ENCODE measurements at places on chromosomes 5 and 9.
A peak's percentile ranks its signal among the peaks of the same experiment; 100 is the strongest.

GRCh38 chr5:90983148-90983547, 400.0 kb downstream of the ARRDC3 start:
- no peak for DNase-seq

- no peak for DNase-seq
Measured at GRCh38 chr5:52999344-52999949, 10.3 kb downstream of the ITGA2 start.

- DNase-seq = no peak
Measured at GRCh38 chr9:111041902-111042301, 3.6 kb upstream of the LPAR1 start.

DNA sequence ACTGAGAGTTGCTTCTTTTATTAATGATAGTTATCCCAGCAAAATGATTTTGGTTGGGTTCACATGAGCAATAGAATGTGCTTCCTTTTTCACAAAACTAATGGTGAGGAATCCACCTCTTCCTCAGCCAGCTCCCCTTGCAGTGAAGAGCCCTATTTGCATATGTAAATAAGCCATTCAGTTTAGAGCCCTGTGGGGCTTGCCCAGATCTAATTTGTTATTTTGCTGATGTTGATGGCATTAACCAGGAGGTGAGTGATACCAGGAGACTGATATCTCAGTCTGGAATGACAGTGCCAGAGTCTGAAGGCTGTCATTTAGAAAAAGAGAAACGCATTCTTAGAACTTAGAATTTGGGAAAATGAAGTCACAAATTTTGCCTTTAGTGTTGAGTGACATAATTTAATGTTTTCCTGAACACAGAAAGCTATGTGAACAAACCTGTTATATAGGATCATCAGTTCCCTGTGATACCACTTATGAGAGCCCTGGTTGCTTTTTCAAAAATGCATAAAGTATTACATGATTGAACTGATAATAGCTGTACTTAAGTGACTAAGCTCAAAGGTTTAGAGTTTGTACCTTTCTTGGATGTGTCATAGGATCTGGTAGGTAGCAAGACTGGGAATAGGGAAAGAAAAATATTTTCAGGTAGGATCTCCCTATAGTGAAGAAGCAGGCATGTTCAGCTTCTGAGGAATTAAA, 271.6 kb downstream of the MAST4 start:
- DNase-seq = peak; percentile 34

DNA sequence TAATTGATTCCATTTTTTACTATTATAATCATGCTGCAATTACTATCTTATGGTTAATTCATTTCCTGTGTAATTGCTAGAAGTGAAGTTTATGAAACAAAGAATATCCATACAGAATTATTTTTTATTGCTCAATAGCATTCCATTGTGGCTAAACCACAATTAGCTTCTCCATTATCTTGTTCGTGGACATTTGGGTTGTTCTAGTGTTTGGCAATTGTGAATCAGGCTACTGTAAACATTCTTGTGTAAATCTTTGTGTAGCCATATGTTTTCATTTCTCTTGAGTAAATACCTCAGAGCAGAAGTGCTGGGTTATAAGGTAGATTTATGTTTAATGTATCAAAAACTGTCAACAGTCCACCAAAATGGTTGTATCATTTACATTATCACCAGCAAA, 341.1 kb downstream of the MAT2B start:
- DNase-seq = no peak

GRCh38 chr9:92607773-92608172, 62.2 kb downstream of the IPPK start:
- no peak for DNase-seq

DNA sequence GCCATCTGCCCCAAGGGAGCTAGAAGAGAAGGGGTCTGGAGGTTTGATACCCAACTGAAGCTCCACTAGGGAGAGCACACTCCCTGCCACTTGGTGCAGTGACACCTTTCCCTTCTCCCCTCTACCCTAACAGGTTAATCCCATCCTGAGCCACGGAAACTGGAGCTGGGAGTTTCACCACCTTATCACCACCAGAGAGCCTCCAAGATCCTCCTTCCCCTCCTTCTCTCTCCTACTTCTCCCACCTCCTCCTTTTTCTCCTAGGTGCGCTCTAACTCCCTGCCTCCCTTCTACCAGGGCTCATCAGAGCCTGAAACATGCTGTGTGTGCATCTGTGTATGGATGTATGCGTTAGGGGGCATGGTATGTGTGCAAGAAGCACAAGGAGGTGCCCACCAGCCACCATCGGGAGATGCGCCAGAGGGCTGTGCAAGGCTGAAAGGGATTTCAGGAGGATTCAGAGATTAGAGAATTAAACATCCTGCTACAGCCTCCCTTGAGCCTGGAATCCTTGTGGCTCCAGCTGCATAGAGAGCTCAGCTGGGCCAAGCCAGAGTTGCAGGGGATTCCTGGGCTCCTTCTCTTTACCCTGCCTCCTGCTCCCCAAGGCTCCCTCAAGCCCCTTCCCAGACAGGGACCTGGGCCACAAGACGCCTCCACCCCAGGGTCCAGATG, 89.8 kb downstream of the PCDH1 start:
- no peak for DNase-seq

- no peak for DNase-seq
Measured at GRCh38 chr9:89781838-89782540, 177.2 kb downstream of the GADD45G start.

- no peak for DNase-seq
Measured at GRCh38 chr9:127722055-127722745, 6.3 kb downstream of the TTC16 start.

DNA sequence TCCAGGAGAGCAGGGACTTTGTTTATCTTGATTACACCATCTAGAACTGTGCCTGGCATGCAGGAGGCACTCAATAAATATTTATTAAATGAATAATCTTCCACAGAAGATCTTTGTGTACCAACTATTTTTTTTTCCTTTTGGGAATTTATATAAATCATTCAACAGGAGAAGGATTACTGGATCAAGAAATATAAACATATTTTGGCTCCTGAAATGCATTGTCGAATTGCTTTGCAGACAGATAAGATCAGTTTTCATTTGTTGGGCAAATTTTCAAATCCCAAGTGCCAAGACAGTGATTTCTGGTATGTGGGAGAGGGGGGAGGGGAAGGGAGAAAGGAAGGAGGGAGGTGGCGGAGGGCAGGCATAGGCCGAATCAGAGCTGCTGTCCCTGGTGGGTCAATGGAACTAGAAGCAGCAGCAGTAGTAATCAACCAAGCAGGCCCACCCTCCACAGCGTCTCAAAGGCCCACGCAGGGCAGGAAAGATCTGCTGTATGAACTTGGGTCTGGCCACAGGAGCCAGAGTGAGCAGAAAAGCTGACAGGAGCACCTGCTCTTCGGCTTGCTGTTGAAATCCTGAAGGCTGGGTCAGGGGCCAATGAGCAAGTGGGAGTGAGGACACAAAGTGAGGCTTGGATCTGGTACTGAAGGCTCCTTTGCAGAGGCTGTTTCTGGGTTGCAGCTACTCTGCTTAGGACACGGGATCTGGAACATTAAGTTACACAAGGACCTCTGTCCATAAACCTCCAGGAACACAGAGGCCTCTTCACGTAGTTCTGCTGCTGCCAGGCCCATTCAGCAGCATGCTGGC, 15.8 kb upstream of the TRAF1 start:
- DNase-seq = no peak

DNA sequence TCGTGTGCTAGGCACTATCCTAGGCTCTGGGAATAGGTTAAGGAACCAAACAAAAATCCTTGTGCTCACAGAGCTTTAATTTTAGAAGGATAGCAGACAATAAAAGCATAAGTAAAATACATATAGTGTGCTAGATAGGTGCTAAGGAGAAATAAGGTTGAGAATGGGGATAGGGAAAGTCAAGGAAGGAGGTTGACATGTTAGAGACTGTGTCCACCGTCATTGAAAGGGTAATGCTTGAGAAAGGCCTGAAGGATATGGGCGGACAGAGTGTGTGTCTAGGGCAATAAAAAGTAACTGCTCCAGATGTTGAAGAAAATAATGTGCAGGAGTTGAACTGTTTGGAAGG, 482 bp upstream of the TDRD7 start:
- no peak for DNase-seq

Measured in NCI-H526 treated with DMSO at 0.1 percent for 48 hours (cell line).